Naive thymus-derived CD8-positive, alpha-beta T cell (primary cell): ENCODE measurements at places on chromosomes 11 and 22.

DNA sequence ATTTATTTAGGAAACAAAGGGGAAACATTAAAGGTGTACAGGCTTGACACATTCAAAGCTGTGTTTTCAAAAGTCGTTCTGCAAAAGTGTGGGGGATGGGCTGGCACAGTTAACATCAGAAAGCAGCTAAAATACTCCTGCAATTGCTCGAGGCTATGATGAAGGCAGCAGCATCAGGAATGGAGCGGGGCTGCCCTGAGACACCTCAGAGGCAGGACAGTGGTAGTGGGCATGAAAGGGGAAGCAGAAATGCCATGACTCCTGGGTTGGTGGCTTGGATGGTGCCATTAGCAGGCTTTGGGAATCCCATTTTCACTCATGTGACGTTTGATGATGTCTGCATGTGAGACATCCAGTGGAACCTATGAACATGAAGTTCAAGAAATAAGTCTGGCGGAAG, 646 bp downstream of the NCAPD3 start:
- DNase-seq, result no peak

DNA sequence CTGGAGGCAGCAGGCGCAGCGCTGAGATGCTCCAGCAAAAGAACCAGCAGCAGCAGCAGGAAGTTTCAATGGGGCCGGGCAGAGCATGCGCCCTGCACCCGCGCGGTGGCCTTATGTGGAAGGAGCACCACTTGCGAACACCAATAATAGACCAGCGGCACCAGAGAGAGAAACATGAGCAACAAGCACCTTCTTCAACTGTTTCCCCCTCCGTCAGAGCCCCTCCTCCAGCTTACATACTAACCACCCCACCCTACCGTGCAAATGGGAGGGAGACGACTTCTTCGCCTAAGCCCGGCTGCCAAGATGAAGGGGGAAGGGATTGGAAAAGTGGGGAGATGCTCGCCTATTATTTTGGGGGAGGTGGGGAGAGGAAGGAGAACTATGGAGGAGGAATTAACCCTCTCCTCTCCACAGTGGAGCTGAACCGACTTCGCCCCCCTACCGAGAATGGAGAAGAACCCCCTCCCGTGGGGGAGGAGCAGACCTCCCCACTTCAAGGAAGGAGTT, 1.1 kb downstream of the RSF1 start:
- peak; percentile 84 for DNase-seq

DNA sequence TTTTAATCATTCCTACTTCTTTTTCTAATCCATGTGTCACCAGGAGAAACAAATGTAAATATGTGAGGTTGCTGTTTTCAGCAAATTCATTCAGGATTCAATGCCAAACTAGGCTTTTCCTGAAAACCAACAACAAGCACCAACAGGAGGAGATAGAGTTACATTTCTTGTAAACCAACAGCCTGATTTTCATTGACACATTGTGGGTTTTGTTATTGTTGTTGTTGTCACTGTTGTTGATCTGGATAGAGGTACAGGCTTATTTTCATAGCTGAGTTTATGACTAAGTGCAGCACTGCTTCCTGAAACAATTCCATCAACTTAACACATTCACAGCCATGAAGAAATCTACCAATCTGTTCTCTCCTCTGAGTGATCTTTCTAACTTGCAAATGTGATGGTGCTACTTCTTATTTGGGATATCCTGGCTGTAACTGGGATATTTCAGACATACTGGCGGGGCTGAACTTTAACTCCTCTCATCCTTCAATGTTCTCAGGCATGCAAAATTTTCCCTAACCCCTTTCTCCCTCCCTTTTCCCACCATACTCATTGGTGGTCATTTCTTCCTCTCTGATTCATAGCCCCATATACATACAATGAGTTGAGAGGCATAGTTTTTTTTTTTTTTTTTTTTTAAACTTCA, 65.5 kb downstream of the ME3 start:
- DNase-seq, result no peak

GRCh38 chr11:66328302-66329144, 7.7 kb downstream of the RIN1 start:
- DNase-seq, result peak; percentile 79

GRCh38 chr11:5620651-5621521, 3.9 kb upstream of the TRIM34 start:
- DNase-seq, result no peak

GRCh38 chr22:28402060-28402459, 277.6 kb downstream of the TTC28 start:
- no peak for DNase-seq

DNA sequence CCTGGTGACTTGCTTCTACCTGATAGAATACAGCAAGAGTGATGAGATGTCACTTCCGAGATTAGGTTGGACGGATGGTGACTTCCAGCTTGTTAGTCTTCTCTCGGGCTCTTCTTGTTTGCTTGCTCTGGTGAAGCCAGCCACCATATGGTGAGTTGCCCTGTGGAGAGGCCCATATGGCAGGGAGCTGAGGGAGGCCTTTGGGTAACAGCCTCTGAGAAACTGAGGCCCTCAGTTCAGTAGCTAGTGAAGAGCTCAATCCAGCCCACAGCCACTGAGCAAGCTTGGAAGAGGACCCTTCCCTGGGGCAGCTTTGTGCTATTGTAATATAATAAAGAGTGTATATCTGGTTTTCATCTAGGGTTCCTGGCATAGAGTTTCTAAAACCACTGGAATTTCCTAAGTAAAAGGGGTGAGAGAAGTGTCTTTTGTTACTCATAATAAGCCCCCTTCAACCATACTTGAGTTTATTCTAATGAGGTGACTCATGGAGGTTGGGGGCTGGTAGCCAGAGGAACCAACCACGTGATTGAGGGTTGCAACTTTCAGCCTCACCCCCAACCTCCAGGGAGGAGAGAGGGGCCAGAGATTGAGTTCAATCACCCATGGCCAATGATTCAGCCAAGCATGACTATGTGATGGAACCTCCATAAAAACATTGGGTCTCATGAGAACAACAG, 8.0 kb upstream of the TPCN2 start:
- DNase-seq, result no peak

DNA sequence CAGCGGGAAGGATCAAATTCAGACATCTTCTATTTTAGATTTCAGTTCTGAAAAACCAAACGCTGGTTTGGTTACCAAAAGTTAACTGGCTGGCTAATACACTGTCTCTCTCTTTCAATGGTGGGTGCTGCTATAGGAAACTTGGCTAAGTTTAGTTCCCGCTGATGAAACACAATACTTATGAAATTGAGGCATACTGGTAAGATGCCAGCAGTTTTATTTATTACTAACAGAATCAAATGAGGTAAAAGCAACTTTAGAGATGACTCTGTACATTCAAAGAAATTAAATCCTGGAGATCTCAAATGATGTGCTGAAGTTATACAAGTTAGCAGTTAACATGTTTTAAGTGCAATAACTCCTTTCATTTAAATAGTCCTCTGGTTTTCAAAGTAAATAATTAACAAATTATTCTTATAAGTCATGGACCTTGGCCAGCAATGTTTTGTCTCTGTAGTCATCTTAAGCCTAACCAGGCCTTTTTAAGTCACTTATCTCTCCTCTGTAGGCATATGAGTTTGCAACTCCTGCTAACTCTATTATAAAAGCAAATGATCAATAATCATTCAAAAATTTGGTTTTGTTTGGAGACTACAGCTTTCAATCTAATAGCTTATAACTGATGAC, 54.8 kb downstream of the PAK1 start:
- no peak for DNase-seq

- no peak for DNase-seq
Observed at GRCh38 chr11:35815556-35816315, 128.1 kb upstream of the LDLRAD3 start.

DNA sequence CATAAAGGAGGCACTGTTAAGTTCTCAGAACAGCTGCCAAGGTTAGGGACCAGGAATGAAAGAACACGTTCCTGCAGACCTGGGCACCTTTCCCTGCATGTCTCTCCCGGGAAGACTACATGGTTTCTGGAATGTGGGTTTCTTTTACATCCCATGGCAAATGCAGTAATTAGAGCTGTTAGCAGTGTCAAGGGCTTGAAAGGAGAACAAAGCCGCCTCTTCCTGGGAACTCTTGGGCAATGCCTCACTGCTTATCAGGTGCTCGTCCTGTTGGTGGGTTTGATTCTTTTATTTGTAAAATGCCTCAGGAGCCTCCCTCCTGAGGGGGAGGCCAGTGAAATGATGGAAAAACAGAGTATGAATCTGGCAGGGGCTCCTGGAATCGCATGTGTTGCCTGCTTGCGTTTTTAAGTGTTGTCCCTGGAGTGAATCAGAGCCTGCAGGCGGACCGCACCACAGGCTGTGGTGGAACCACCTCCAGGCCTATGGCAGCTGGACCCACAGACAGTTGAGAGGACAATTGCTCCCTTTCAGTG, 723 bp upstream of the C22orf31 start:
- no peak for DNase-seq

DNA sequence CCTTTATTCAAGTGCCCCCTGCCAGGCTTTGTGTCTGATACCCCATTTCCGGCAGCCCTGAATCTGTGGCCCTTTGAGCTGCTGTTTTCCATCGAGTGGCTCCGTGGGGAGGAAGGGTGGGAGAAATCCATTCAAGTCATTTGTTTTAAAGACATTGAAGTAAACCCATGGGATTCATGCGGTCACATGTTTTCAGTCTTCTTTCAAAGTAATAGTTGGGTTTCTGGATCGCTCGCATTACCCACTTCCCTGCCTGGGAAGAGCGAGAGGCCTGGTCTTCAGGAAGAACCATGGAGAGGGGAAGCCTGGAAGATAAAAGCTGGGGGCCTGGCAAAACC, 14.4 kb downstream of the DAGLA start:
- no peak for DNase-seq

DNA sequence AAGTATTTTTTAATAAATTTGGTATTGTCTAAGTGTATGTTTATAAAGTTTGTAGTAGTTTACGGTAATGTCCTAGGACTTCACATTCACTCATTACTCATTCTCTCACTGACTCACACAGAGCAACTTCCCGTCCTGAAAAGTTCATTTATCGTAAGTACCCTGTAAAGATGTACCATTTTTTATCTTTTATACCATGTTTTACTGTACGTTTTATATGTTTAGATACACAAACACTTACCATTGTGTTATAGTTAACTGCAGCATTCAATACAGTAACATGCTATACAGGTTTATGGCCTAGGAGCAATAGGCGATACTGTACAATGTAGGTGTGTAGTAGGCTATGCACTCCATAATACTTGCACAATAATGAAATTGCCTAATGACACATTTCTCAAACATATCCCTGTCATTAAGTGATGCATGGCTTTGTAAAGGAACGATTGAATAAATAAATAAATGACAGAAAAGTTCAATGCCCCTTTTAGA, 12.5 kb upstream of the CARD18 start:
- no peak for DNase-seq

DNA sequence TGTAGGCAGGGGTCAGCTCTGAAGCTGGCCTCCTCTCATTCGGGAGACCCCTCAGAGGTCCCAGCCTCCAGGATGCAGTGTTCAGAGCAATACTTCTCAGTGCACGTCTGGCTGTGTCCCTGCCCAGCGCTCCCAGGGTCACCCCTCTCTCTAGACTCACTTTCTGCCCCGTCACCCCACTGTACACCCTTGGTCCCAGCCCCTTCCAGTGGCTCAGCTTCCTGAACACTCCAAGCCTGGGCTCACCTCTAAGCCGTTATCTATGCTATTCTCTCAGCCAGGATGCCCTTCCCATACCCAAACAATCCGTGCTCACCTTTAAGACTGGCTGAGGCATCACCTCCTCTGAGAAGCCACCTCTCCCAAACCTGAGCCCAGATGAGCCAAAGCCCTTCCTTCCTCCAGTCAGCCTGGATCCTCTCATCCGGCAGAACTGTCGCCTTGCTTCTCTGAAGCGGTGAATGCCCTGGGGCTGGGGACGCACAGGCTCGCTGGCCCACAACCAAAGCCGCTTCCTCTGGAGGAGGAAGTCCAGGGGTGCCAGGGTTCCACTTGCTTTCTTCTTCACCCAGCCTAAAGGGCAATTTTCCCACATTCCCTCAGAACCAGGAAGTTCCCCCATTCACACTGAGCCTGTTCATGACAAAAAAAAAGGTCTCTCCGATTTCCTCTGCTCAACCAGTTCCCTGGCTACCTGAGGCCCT, 13.7 kb upstream of the CDKN1C start:
- no peak for DNase-seq

GRCh38 chr11:2591805-2592204, 108.0 kb downstream of the KCNQ1OT1 start:
- no peak for DNase-seq

- DNase-seq, result no peak
Observed at GRCh38 chr11:10438458-10438857, 16.6 kb upstream of the AMPD3 start.

- no peak for DNase-seq
Observed at GRCh38 chr11:18726040-18726439, at the start of gene IGSF22. Gene IGSF22 (minus strand): TSS chr11:18726188. CDS start chr11:18724236, 1,952 bp downstream.

DNA sequence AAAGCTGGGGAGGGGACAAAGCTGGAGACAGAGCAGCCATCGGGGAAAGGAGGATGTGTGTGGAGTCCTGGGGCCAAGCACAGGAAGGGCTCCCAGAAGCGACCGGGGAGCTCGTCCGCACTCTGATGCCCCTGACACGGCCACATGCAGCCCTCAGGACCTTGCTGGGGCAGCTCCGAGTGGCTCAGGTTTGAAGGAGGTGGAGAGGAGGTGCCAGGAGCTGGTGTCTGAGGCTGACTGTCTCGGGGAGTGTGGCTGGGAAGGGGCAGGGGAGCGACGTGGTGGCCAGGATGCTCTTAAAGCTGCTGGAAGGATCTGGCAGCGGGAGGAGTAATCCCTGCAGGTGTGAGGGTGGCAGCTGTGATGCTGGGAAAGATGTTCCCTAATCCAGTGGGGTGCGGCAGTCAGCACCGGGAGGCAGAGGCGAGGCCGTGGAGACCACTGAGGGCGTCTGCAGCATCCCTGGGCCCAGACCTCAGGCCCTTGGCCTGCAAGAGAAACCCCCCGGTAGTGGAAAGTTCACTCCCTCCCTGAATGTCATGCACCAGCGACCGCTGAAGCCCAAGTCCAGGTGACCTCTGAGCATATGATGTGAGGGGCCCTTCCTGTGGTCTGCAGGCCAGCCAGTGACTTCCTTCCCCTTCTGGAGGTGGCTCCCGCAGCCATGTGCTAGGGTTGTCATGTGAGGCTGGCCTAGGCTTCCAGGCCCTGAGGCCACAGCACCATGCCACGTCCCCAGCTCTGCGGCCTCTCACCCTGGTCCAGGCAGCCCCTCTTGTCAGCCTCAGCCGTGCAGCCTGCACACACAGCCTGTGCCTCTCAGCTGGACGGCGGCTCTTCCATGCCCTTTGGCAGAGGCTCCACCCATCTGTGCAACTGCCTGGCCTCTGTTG, 17.2 kb upstream of the CTSD start:
- no peak for DNase-seq

DNA sequence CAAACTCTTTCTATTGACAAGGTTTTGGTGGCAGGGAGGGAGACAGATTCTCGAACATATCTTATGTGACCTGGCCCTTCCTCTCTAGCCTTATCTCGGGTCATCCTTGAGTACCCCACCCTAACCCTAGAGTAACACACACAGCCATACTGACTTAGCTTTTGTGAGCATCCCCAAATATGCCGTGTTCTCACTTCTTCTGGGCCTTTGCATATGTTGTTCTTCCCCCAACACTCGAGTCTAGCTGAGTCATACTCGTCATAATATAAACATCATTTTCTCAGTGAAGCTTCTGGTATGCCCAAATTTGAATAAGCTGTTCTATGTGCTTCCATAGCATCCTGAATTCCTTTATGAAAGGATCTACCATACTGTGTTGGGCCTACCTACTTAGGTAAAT, 8.0 kb downstream of the TTC17 start:
- DNase-seq, result no peak
